ENCODE measurements at places on chromosomes 6 and 20.

GRCh38 chr6:107972413-107973096 lies 14.5 kb upstream of the SEC63 start:
- DNase-seq = no peak

DNA sequence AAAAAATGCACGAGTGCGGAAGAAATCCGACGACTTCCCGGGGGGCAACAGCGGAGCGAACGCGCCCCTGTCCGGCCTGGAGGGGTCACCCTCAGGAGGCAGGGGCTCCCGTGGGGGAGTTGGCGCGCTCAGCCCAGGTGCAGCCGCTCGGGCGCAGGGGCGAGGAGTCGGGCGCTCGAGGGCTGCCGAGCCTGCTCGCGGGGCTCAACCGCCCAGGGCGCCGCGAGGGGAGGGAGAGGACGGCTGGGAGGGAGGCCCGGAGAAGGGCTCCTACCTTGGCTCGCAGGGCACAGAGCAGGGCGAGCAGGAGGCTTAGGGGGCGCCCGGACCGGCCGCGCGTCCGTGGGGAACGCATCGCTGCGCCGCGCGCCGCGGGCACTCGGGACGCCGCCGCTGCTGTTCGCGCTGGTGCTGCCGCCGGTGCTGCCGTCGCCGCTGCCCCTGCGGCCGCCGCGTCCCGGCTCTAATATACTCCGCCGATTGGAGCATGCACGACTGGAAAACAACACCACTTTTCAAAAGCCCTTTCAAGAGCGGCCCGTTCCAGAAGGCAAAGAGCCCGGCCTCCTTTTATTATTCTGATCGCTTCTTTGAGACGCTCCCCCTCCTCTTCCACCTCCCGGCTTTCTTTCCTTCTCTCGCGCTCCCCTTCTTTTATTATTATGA lies 490 bp downstream of the JAG1 start:
- no peak for DNase-seq

DNA sequence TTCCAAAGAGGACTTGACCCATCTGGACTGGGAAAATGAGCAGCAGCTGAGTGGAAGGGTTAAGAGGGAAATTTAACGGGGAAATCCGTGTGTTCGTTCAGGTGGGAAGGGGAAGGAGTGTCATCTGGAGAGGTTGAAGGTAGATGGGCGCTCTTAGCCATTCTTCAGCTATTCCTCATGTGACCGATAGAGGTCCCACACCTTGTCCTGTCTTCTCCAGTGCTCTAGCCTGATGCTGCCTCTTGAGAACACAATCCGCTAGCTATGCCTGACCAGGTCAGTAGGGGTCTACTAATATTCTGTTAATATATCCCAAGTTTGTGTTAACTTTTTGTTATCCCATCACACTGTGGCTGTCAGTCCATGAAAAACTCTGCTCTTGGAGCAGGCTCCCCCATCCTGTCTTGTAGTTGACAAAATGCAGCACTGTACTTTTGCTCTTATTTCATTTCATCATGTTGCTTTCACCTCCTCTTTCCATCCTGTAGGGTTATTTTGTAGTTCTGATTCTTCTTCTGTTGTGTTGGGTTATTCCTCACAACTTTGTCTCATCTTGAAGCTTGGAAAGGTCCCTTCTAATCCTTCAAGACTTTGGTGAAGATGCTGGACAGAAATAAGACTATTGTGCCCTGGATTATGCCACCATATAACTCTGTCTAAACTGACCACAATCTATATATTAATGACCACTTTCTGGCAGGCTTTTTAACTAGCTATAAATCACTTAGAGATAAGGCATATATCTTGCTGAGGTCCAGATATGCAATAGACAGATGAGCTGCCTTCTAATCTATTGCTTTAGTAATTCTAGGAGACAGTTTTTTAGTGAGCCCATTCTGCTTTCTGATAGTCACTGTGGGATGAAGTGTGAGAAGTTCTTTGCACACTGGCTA lies 123.4 kb upstream of the SUPT3H start:
- DNase-seq = peak; percentile 16

GRCh38 chr6:139277161-139277560 lies 14.6 kb downstream of the TXLNB start:
- no peak for DNase-seq

GRCh38 chr20:61585764-61586163 lies 333.7 kb downstream of the CDH4 start:
- DNase-seq = no peak

GRCh38 chr6:118246406-118246805 lies 301.7 kb upstream of the PLN start:
- no peak for DNase-seq

GRCh38 chr6:100691972-100692371 lies 189.2 kb downstream of the ASCC3 start:
- no peak for DNase-seq

- no peak for DNase-seq
These were observed 6.5 kb upstream of the NCOA6 start for GRCh38 chr20:34831936-34832335.

DNA sequence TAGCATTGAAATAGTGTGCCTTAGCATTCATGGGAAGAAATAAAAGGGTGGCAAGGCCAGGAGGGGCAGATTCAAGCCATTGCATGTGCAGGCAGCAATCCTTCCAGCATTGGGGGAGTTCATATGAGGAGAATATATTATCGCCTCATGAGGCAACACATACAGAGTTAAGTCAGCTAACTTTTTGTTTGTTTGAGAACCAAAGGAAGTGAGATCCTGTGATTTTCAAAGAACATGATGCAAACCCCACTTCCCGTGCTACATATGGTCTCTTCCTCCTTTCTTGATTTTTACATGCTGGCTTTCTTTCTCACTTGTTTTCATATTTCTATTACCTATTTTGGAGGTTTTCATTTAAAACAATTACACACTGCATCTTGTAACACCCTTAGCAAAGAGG lies 579.7 kb upstream of the ARID1B start:
- no peak for DNase-seq

GRCh38 chr6:38187811-38188590 lies 368.5 kb downstream of the ZFAND3 start:
- DNase-seq = no peak

DNA sequence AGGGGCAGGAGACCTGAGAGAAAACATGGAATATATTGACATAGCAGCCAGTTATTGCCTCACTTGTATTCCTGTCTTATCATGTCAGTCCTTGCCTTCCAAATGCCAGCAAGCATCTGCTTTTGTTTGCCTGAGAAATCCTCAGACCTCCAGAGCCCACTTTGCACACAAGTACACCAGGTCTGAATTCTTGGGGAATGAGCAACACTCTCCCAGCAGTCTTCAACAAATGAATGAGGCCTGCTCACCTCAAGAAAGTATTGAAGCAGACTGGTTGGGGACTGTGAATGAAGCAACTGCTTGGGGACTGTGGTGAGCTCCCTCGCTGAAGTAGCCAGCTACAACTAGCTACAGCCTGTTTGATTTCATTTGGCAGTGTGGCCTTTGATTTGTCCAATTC lies 172.8 kb upstream of the SPTLC3 start:
- DNase-seq = peak; percentile 90
